ENCODE measurements at places on chromosomes 4 and X.
A peak's percentile ranks its signal among the peaks of the same experiment; 100 is the strongest.

DNA sequence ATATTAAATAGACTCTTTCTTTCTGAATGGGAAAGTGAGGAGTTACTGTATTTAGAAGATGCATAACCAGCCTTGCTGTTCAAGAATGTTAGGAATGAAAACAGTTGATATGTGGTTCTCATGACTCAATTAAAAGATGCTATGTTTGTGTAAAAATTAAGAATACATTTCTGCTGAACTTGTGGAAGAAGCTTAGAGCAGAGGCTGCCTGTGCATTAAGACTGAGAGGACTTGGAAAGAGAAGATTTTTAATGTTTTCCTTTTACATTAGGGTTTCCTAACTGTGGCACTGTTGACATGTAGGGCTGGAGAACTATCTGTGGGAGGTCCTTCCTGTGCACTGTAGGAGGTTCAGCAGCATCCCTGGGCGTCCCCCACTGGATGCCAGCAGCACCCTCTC lies 137.7 kb downstream of the GPR143 start:
- DNase-seq, result peak; percentile 41

DNA sequence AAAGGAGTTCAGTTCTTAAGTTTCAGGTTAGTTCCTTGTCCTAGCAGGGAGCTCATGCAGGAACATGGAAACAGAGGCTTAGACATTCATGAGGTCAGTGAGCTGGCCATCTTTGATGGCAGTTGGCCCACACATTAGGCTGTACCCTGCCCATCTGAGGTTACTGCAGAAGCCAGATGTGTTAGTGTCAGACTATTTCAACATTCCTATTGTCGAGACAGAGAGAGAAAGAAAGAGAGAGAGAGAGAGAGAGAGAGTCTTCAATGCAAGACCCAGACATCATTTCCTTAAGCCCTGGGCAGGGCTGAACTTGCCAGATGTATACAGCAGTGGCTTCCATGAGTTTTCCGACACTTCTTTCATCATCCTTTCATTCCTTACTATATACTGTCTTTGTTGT lies 91.3 kb downstream of the PPP1R2C start:
- no peak for DNase-seq

DNA sequence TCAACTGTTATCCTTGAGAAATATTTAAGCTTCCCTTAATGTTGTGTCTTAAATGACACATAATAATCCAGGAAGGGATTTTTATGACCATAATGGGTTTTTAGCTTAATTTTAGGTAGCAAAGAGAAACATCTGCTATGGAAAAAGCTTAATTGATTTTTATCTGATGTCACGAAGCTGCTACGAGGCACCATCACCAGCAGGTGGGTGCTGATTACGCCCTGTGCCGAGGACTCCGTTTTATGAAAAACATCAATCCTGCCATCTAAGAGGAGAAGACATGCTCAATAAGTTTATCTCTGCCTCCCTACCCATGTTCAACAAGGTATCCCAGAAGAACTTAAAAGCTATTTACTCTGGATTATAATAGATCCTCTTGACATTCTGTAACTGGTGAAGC lies 280.6 kb upstream of the ZFP42 start:
- no peak for DNase-seq

GRCh38 chrX:18449236-18449635 lies 23.8 kb downstream of the CDKL5 start:
- DNase-seq, result no peak

DNA sequence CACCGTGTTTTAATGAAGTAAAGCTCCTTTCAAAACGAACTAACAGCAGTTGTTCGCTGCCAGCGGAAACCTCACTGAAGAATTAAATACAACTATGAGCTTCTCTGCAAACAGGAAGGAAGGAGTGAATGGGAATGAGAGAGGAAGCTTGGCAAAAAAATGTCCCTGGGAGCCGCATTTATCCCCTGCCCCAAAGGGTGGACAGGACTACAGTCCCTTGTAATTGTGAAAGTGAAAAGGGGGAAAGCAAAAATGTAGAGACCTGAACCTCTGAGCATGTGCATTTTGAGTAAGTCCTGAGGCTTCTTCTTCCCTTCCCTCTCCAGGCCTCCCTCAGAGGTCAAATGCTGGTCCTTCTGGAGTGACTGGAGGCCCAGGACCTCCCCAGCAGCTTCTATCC lies 53.8 kb upstream of the BMP2K start:
- DNase-seq, result no peak
